ENCODE measurements at places on chromosomes 2 and 18.

- DNase-seq: no peak
Observed at GRCh38 chr2:10038716-10039115, 4.6 kb upstream of the KLF11 start.

GRCh38 chr2:163906410-163906809 lies 170.6 kb upstream of the FIGN start:
- DNase-seq: no peak

- no peak for DNase-seq
Observed at GRCh38 chr2:210562091-210562490, 5.7 kb downstream of the CPS1 start.

GRCh38 chr2:3246928-3247714 lies 130.5 kb downstream of the EIPR1 start:
- no peak for DNase-seq

DNA sequence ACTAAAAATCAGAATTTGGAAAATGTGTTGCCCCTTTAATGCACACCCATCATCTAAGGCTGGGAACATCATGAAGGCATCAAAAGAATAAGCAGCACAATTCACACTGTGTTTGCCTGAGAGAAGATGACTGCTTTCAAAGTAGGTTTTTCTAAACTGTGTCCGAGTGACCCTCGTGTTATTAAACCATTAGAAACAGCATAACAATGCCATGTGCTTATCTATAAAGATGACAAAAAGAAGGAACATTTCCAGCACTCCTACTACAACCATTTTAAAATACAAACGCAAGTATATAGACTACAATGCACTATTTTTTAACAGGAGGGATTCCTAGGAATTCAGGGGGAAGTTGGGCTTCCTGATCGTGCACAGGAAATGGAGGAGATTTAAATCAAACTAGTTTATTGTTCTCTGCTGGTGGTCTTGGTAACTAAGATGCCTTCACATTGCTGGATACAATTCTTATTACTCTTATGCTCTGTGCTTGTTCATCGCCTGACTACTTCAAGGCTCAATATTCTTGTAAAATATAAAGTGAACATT lies 305.9 kb upstream of the CCDC68 start:
- DNase-seq: no peak

GRCh38 chr18:8661754-8662559 lies 43.4 kb upstream of the MTCL1 start:
- DNase-seq: no peak

- DNase-seq: no peak
Observed at GRCh38 chr18:9062418-9062751, 40.1 kb upstream of the NDUFV2 start.

DNA sequence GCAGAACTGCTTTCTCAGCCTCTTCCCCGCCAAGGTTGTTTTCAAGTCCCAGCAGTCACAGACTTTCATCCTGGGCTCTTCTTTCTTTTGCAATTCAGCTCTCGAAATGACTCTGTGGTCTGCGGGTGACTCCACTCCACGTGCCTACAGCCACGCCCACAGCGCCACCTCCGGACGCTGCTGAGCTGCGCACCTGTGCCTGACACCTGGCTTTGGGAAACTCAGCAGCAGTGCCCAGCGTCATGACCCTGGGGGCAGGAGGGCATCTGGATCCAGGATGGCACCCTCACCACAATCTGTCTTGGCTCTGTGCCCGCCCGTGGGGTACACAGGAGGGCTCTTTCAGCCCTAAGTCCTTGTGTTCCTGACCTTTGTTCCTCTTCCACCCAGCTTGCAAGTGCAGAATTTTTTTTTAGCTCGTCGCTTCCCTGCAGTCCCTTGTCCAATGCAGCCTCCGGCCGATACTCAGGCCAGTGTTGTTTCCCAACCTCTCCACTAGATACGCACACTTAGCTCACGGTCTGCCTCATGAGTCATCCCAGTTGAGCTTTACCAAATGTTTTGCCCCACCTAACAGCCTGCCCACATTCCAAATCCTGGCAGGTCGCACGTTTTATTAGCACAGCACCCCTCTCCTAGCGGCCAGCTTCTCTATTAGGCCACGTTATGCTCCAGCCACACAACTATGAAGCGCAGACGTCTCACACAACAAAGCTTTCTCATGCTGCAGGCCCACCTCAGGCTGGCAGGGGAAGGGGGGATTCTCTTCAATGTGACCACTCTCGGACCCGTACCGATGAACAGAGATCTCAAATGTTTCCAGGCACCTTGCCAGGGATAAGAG lies 6.5 kb upstream of the CAPN10 start:
- peak; percentile 64 for DNase-seq

GRCh38 chr2:57107353-57107752 lies 923.6 kb downstream of the CCDC85A start:
- no peak for DNase-seq

DNA sequence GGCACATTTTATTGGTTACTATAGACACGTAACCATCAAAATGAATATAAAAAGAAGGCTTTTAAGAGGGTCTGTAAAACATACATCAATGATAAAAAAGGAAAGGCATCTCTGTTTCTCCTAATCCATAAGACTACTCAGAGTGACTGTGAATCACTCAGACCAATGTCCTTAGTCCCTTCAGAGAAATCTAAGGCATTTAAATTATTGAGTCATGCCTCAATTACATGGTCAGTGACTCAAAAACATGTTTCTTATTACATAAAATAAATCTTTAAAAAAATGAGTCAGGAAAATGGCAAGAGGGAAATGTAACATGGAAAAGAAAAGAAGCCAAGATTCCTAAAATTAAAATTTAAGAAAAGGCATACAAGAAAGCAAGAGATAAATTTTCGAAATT lies 146.6 kb downstream of the ERBB4 start:
- no peak for DNase-seq

- DNase-seq: no peak
Observed at GRCh38 chr2:66101206-66101605, 333.7 kb upstream of the MEIS1 start.

DNA sequence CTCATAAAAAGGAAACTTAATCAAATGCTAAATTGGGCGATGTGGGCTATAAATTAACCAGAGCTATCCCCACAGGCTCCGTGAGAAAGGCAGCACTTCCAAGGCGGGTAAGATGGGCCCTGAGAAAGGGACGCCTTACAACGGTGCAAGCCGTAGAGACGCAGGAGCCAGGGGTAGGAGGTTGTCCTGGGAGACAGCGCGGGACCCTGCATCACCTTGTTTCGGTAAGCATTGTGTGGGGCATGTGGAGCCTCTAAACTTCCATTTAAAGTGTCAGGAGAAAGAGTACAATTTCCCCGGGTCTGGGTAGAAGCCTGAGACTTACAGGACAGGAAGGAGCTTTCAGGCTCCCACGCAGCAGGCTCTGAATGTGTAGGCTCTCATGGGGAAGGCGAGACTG lies 1.2 kb upstream of the PER2 start:
- no peak for DNase-seq

All from activated T-cell treated with anti-CD3 and anti-CD28 coated beads for 24 hours (primary cell).